ENCODE measurements at places on chromosomes 4 and X.

DNA sequence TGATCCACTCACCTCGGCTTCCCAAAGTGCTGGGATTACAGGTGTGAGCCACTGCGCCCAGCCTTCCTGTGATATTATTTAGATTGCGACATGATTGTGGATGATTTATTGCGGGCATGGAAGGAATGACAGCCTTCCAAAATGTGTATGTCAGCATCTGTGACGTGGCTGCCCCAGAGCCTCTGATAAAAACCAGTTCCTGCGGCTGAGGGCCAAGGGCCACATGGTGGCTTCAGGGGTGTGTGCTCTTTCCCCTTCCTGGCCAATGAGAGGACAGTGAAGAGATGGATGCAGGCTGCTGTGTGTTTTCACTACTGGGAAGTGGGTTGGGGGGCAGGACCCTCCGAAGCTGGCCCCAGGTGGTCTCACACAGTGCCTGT lies 57.4 kb upstream of the HGFAC start:
- DNase-seq, result no peak

DNA sequence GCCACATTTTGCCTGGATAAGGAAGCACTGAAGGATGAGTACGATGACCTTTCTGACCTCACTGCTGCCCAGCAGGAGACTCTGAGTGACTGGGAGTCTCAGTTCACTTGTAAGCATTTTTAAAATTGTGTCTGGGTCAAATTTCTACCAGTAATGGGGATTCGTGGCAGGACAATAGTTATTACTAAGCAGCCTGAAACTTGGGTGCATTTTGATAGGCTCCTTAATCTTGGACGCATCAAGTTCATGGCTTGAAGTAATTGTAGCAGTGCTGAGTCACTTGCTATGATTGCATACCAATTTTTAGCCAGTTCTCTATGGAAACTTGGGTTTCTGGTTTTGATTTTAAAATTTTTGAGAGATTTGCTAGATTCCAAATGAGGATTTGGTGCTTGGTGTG lies 4.3 kb downstream of the PGRMC1 start:
- no peak for DNase-seq

GRCh38 chr4:104983615-104984179 lies 163.0 kb upstream of the TET2 start:
- no peak for DNase-seq

- DNase-seq, result no peak
Observed at GRCh38 chr4:85556283-85556682, 81.3 kb downstream of the ARHGAP24 start.

- peak; percentile 60 for DNase-seq
Observed at GRCh38 chr4:47831026-47831679, 6.7 kb downstream of the CORIN start.

GRCh38 chr4:34676400-34676799 lies 1567.9 kb downstream of the ARAP2 start:
- DNase-seq, result no peak

DNA sequence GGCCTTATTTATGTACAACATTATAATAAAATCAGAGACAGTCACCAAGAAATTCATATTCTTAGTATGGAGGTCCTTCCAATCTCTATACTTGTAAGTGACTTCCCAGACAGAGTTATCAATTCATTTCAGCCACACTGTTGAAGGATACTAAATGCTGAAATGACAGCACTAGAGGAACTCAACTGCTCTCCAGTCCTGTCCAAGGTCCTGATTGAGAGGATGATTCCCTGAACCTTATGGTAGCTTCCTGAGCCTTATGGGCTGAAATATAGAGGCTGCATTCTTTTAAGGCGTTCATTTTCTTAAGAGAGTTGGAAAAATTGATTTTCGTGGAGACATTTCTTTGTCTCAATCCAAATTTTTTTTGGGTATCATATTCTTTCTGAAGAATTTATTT lies 205.9 kb downstream of the TLL1 start:
- no peak for DNase-seq

GRCh38 chr4:39304651-39305050 lies 61.5 kb downstream of the RFC1 start:
- DNase-seq, result no peak

- DNase-seq, result no peak
Observed at GRCh38 chrX:65480960-65481359, 53.6 kb downstream of the LAS1L start.

- no peak for DNase-seq
Observed at GRCh38 chr4:151276787-151277562, at the start of gene PRSS48. TSS of gene PRSS48 (plus strand) at chr4:151277161. CDS start at chr4:151277173, 12 bp downstream.

- DNase-seq, result no peak
Observed at GRCh38 chr4:36224972-36225903, 19.1 kb downstream of the ARAP2 start.

GRCh38 chr4:113222471-113222870 lies 173.0 kb downstream of the ANK2 start:
- DNase-seq, result no peak

GRCh38 chrX:39629001-39629400 lies 468.8 kb downstream of the BCOR start:
- DNase-seq, result no peak

DNA sequence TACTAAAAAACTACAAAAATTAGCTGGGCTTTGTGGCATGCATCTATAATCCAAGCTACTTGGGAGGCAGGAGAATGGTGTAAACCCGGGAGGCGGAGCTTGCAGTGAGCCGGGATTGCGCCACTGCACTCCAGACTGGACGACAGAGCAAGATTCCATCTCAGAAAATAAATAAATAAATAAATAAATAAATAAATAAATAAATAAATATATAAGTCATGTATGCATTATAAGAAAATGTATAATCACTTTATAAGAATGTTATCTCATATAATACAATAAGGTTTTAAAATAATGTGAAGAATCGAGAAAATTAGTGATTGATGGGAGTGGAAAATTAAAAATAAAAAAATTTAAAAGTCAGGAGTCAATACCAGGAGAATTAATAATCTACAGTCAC lies 127.5 kb downstream of the GALNTL6 start:
- DNase-seq, result no peak

- no peak for DNase-seq
Observed at GRCh38 chrX:45888518-45888917, 656.7 kb downstream of the ZNF674 start.

- DNase-seq, result no peak
Observed at GRCh38 chr4:153220682-153221395, 16.6 kb downstream of the TRIM2 start.

GRCh38 chr4:167359711-167360110 lies 125.4 kb upstream of the SPOCK3 start:
- no peak for DNase-seq

DNA sequence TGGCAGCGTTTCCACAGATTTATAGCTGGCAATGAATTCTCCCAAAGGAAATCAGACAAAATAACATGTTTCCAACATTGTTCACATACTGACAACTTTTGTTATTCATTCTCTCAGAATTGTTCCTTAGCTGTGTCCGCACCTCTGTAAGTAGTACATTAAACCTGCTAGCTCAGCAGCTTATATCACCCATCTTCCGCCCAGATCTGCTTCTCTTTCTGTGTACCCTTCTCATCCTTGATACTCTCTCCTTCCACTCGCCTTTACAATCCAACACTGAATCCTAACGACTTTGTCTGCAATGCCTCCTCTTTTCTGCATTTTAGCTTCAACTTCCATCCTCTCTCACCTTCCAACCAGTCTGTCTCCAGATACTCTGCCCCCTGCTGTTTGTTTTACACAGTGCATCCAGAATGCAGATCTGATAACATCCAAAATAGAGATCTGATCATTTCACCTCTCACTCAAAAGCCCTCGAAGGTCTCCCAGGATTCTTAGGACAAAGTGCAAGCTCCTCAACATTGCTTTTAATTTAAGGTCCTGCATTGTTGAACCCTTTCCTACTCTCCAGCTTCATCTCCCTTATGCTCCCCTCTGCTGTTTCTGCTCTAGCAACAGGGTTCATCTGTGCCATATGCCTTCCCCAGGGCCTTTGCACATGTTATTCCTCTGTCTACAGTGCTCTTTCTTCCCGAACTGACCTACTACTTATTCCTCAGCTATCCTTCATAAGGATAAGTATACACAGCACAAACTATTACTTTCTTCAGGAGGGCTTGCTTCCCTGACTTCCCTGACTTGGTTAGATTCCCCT lies 67.3 kb upstream of the VBP1 start:
- no peak for DNase-seq

DNA sequence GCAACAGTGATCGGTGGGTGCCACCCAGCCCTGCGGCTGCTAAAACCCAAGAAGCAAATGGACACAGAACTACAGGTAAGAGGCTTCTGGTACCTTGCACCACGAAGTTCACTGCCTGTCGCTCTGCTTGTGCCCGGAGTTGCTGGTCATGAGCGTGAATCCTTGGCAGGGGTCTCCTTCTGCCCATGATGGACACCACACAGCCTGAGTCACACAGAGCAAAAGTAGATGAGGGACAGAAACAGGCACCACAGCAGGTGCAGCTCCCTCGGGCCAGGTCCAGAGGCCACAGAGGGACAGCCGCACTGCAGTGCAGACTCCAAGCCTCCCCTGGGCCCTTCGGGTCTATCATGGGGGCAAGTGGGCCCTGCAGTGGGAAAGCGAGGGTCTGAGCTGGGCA lies 22.4 kb downstream of the NAT8L start:
- no peak for DNase-seq

DNA sequence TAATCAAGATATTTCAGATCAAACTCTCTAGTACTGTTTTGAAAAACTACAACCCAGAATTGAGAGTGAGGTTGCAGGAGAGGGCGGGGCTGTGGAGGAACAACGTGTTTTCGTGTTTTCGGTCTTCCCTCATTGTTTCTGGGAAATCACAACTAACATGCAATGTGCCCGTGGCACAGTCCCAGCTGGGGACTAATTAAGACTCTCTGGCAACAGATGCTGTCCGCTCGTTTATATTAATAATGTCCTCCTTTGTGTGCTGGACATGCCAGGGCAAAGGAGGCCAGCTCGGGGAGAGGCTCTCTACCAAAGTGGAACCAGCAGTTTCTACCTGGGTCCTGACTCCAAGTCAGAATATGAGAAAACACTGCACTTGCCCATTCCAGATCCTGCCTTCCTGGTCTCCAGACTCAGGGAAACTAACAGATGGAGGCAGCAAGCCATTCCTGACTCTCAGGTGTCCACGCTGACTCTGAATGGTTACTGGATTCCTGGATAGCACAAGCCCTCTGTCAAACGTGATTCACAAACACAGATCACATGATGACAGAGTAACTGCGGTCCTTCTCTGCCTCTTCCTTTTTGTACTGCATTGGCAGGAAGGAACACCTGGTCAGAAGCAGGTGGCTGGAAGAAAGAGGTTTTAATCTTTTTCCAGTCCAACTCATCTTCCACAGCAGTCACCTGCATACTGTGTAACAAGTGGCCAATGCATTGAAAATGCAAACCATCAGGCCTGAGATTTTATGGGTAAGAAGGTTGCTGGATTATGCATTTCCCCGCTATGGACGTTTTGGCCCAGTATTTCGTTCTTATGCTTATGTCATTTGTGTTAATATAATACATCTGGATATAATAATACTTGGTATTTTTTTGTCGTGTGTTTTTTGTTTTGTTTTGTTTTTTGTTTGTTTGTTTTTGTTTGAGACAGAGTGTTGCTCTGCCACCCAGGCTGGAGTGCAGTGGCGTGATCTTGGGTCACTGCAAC lies 65.0 kb downstream of the COQ2 start:
- no peak for DNase-seq

- no peak for DNase-seq
Observed at GRCh38 chr4:12041828-12042227, 613.1 kb upstream of the HS3ST1 start.

DNA sequence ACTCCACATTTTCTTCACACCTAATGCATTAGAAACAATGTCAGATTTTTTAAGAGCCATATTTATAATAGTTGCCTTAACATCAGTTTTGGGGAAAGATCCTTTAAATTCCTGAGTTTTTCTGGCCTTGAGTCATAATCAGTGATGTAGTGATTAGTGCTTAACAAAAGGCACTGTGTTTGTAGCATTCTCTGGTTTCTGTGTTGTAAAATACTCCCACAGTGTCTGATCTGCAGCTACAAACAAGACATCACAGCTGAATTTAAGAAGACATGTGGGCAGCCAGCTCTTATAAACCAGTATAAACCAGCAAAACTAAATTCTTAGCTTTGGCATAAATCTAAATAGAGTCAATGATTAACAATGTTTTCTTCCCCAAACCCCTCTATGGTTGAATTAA lies 233.8 kb downstream of the FSTL5 start:
- DNase-seq, result no peak

GRCh38 chrX:84441143-84441542 lies 61.1 kb downstream of the HDX start:
- no peak for DNase-seq

GRCh38 chrX:99394456-99394855 lies 1015.6 kb downstream of the PCDH19 start:
- DNase-seq, result no peak

DNA sequence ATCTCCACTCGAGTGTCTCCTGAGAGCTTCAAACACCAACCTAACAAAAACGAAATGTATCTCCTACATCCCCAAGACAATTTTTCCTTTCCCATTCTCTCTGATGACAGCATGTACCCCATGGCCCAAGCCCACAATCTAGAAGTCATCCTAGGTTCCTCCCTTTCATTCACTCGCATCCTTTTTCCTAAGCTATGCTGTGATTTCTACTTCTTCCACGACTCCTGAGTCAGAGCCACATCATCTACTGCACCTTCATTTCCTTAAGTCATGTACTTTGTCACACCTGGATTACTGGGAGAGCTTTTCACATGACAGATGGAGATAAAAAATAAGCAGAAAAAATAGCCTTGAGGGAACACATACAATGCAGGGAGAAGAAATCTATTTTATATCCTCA lies 20.1 kb downstream of the C4orf36 start:
- DNase-seq, result no peak

GRCh38 chrX:10902001-10902400 lies 209.1 kb upstream of the HCCS start:
- DNase-seq, result no peak

- DNase-seq, result no peak
Observed at GRCh38 chrX:107504006-107504405, 54.6 kb downstream of the FRMPD3 start.

DNA sequence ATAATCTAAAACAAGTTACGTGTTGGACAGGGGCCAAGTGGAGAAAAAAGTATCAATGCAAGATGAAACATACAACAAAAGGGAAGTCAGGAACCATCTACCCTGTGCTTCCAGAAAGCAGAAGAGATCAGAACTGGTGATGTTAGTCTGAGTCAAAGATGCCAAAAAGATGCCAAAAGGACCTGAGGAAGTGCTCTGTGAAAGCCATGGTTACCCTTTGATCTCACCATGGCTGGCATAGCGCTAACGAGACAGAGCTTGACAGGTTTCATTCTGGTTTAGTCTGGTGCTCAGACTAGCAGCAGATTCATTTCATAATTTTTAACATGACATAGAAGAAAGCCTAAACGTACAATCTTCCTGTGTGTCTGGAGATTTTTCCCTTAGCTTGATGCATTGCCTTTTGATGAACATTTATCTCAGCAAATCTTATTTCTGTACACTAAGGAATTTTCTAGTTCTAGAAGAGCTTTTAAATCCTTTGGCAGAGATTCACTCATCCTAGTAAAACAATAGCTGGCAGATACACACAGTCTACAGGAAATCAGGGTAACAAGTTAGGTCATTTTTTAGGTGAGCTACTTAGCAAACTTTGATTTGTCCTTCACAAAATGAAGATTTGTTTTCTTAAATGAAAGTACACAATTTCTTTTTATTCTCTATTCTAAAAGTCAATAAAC lies 87.7 kb downstream of the COL25A1 start:
- no peak for DNase-seq

Data from NCI-H2081 treated with DMSO at 0.1 percent for 48 hours (cell line).